ENCODE measurements at places on chromosomes 2 and 18. TPM values are rescaled to one million over a fixed set of nuclear protein-coding genes. Genes with fewer than 3 reads are reported as not detected.

- no peak for DNase-seq
These were observed 750 bp downstream of the STRADB start for GRCh38 chr2:201452058-201452921.

- DNase-seq = no peak
These were observed 28.8 kb downstream of the SETBP1 start for GRCh38 chr18:44709307-44710126.

- DNase-seq = no peak
These were observed 221.0 kb downstream of the SLC8A1 start for GRCh38 chr2:40230707-40231432.

- DNase-seq = no peak
These were observed 78.0 kb upstream of the NFATC1 start for GRCh38 chr18:79317703-79318102.

- no peak for DNase-seq
These were observed 245.3 kb downstream of the BABAM2 start for GRCh38 chr2:28135799-28136198.

- DNase-seq = peak; percentile 46
These were observed 27.5 kb downstream of the EML4 start for GRCh38 chr2:42196403-42197267.

- DNase-seq = no peak
These were observed 48.0 kb downstream of the STRN start for GRCh38 chr2:36918307-36918706.

DNA sequence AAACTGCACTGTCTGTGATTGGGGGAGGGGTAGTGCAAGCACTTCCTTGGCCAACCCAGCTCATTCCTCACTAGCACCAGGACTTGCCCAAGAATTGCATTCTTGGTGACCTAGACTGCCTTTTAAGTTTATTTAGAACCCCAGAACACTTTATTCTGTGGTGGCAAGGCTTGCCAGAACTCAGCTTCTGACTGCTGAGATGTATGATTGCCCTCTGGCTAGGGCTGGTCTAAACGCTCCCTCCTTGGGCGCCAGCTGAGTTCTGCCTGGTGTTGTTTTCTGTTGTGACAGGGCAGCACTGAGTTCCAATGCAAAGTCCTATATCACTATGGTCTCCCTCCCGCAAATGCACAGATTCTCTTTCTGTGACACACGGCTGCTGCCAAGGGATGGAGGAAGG lies 247.7 kb downstream of the ZNF385B start:
- no peak for DNase-seq

DNA sequence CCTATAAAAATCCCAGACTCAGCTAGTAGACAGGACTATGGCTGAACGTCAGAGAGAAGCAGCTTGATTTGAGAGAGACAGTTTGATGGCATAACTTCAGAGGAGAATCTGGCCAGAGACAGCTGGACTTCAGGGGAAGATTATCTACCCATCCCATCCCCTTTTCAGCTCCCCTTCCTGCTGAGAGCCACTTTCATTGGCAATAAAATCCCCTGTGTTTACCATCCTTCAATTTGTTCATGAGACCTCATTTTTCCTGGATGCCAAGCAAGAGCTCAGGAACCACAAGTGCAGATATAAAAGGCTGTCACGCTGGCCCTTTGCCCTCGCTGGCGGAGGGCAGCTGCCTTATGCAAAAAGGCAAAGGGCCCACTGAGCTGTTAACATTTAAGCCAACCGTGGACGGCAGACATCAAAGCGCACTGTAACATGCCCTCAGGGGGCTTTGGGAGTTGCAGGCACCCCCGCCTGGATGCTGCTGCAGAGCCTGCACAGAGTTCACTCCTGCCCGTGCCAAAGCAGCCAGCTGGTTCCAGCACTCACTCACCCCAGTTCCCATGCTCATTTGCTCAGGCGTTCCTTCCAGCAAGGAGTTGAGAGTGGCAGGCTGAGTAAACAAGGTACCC lies 164.3 kb upstream of the PGAP1 start:
- no peak for DNase-seq

GRCh38 chr2:183709829-183710228 lies 585.6 kb downstream of the NUP35 start:
- no peak for DNase-seq

DNA sequence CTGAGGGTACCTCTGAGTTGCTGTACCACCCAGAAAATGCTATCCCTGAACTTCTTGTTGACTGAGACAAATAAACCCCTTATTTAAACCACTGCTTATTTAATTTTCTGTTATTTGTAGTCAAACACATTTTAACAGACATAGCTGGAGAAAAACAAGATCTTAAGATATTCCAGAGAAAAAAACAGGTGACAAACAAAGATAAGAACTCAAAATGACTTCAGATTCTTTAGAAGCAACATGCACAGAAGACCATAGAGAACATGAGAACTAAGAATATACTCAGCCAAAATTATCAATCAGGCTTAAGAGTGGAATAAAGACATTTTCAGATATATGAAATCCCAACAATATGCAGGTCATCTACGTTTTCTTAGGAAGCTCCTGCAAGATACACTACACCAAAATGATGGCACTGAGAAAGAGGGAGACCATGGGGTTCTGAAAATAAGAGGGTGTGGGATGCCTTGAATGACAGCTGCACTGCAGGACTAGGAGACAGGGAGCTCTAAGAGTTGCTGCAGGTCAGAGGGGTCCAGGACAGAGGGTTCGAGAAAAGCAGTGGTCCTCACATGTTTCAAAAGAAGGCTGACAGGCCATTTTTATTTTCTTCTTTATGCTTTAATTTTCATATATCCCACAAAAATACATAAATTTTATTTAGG lies 38.4 kb downstream of the ADAM17 start:
- DNase-seq = no peak

- DNase-seq = no peak
These were observed 220.6 kb upstream of the LRRTM1 start for GRCh38 chr2:80525152-80525551.

- no peak for DNase-seq
These were observed 14.4 kb downstream of the ARID5A start for GRCh38 chr2:96550787-96551604.

DNA sequence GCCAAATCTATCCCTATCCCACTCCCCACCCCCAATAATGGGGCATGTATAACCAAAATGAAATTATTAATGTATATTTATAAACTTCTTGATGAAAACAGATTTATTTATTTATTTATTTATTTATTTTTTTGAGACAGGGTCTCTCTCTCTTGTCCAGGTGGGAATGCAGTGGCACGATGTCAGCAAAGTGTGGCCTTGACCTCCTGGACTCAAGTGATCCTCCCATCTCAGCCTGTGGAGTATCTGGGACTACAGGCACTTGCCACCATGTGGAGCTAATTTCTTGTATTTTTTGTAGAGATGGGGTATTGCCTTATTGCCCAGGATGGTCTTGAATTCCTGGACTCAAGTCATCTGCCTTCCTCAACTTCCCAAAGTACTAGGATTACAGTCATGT lies 28.0 kb upstream of the HNRNPA3 start:
- no peak for DNase-seq

GRCh38 chr18:45891806-45892205 lies 66.3 kb downstream of the SIGLEC15 start:
- no peak for DNase-seq

GRCh38 chr2:156593594-156593921 lies 157.4 kb downstream of the GPD2 start:
- no peak for DNase-seq

DNA sequence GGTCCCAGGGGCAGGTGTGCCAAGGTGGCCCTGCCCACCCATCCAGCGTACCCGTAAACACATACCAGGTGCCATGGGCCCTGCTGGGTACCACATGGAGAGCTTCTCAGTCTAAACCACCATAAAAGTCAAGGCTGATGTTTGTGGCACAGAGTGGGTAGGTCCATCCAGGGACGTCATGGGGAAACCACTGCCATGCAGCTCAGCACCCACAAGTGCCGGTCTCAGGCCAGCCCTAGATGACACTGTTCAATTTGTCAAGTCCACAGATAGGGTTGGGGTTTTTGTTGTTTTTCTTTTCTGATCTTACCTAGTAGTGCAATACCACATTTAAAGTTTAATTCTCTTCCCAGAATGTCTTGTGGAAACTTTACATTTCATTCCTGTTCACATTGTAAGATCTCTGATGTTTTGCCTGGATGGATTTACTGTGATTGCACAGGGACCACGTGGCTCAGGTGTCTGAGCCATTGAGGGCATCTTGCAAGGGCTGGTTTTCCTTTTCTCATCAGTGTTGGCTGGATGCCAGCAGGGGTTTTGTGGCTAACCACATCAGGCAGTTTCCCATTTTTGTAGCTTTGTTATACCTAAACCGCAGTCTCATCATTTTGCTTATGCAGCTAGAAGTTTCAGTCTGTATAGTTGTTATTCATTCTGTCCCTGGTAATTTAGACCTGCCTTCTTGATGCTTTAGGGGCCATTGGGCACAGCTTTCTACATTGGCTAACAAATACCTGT lies 64.7 kb downstream of the STK25 start:
- DNase-seq = no peak

DNA sequence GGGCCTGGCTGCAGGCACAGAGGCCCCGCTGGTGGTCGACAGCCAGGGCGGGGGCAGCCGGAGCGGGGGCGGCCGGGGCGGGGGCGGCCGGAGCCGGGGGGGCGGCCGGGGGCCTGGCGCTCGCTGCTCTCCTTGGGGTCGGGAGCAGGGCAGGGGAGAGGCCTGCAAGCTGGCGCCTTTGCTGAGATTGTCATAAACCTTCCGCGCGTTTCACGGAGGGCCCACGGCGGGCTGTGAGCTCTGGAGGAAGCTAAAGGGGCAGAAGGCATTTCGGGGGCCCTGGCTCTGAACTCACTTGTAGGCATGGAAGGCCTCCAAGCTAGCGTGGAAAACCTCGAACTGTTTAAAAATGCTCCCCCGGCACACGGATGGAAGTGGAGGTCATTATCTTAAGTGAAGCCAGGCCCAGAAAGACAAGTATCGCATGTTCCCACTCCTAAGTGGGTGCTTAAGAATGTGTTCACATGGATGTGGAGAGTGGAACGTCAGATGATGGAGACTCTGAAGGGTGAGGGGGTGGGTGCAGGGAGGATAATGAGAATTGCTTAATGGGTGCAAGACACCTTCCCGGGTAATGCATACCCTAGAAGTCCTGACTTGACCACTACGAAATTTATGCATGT lies 629 bp downstream of the PRELID3A start:
- DNase-seq = no peak

GRCh38 chr18:62175521-62175920 lies 11.3 kb downstream of the PIGN start:
- DNase-seq = no peak

DNA sequence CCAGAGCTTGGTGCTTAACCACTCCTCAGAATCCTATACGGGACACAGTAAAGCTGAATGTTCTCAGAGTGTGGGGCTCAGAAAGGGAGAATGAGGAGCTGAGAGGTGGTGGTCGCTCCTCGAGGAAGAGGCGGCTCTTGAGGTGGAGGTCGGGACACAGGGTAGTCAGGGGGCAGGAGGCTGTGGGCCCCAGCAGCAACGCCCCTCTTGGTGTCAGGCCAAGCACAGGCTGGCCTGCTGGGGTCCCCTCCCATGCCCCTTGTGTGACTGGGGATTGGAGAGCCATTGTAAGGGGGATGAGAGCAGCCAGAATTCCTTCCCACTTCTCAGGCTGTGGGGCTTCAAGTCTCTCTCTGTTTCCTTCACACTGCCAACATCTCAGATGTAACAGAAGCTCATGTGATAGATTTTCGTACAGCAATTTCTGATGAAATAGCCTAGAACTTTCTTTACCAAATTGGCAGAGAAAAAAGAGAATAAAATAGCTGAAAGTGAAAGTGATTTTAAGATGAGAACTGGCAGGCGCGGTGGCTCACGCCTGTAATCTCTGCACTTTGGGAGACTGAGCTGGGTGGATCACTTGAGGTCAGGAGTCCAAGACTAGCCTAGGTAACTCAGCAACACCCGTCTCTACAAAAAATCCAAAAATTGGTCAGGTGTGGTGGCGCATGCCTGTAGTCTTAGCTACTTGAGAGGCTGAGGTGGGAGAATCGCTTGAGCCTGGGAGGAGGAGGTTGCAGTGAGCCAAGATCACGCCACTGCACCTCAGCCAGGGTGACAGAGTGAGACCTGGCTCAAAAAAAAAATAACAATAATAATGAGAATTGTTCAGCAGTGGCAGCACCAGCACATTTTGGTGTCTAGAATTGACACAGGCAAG lies 61.1 kb upstream of the RPL31 start:
- no peak for DNase-seq

DNA sequence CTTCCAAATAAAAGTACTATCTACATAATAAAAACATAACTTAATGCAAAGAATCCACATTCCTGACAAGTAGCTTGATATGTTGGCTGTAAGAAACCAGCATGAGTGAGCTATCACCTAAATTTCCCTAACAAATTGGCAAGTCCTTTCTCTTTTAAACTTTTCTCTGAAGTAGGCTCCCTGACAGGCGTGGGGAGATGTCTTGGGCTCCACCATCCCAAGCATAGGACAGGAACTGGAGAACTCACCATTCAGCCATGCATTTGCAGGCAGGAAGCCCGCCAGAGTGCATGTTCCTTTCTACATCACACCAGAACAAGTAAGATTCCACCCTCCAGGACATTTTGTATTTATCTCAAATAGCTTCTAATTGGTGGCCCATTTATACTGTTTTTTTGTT lies 921.9 kb upstream of the CELF4 start:
- no peak for DNase-seq

Gene BMP10
- not detected for total RNA-seq

Gene MARCO
- total RNA-seq = not detected

Gene TGFA
- 1.3 TPM for total RNA-seq

Gene REG3A
- not detected for total RNA-seq

Gene IL1A
- total RNA-seq = 0.38 TPM
